Activated gamma-delta T cell (primary cell): ENCODE measurements at places on chromosomes 12 and 14.

GRCh38 chr14:65438266-65438933 is 25.9 kb downstream of the FUT8 start:
- no peak for DNase-seq

GRCh38 chr14:51053157-51053556 is 41.7 kb downstream of the TRIM9 start:
- no peak for DNase-seq

GRCh38 chr12:65876161-65876560 is 51.9 kb downstream of the HMGA2 start:
- no peak for DNase-seq

DNA sequence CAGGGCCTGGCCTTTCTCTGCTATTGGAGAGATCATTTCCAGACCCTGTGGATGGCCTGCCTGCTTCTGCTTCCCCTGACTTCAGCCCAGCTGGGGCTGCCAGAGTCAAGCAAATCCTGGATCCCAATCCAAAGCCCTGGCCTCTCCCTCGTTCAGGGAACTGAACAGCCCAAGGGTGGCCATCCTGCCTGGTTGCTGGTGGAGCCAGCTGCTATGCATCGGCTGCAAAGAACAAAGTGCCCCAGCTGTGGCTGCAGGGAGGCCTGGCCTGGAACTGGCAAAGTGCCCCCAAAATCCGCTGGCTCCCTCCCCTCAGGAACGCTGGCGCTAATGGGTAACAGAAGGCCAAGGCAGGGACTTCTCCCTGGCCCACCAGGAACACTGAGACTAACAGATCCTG is 56.4 kb downstream of the LRRC74A start:
- no peak for DNase-seq

DNA sequence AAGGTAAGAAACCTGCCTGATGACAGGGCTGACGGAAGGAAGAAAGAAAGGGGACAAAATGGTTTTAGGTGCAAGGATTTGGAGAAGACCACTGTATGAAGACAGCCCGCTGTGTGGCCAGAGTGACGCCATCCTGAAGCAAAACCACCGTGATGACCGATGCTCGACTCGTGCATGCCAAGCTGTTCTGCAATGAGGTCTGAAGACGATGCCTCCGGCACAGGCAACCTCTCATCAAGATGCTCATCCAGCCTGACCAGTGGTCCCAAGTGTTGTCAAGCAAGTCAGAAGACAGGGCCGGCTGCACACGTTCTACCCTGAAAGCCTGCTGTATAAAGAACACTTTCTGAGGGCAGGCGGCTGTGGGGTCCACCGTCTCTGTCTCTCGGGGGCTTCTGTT is 34.8 kb downstream of the STX2 start:
- no peak for DNase-seq

GRCh38 chr12:43069768-43070221 is 480.2 kb upstream of the PRICKLE1 start:
- DNase-seq, result no peak

DNA sequence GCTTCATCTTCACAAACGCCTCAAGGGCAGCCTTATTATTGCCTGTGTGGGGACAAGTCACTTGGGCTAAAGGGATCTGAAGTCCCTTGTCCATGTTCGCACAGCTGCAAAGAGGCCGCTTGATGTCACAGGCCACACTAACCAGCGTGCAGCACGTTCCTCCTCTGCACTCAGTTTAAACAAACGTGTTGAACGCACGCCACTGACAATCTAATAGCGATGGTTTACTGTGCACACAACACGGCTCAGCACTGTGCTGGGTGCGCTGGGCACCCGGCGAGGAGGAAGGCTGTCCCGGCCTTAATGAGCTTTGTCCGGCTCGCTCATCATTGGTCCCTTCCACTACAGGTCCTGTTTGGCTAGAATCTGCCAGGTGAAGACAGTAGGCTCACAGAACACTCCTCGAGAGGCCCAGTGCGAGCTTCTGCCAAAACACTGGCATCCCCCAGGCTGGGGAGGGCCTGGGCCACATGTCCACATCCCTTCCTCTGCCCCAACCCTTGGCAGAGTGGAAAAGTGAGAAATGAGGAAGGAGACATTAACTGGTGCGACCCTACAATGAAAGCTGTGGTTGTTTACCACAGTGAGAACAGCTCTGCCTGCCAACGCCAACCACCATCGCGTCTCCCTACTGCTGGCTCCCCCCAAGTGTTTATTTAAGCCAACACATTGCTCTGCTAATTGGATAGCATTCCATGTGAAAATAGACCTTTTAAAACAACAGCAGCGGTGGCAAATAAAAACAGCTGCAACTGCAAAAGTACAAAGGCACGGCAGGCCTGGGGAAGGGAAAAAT is 113.2 kb downstream of the RBM19 start:
- no peak for DNase-seq

- no peak for DNase-seq
Measured at GRCh38 chr12:79086541-79087296, 222.1 kb downstream of the SYT1 start.

DNA sequence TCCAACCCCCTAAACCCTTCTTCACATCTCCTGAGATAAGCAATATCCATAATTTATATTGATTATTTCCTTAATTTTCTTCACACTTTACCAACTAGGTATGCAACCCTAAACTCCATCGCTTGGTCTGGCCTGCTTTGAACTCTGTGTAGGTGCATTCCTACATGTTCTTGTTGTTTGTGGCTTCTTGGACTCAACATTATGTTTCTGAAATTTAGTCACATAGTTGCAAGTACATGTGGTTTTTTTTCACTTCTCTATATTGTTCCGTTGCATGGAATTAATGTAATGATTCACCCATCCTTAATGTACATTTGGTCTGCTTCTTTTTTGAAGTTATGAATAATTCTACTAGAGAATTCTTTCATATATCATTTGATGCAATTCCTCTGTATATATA is 1.6 kb upstream of the TAS2R30 start:
- DNase-seq, result no peak

- no peak for DNase-seq
Measured at GRCh38 chr12:119940897-119941296, 48.1 kb upstream of the BICDL1 start.

GRCh38 chr12:65825507-65826352 is 1.4 kb downstream of the HMGA2 start:
- no peak for DNase-seq

DNA sequence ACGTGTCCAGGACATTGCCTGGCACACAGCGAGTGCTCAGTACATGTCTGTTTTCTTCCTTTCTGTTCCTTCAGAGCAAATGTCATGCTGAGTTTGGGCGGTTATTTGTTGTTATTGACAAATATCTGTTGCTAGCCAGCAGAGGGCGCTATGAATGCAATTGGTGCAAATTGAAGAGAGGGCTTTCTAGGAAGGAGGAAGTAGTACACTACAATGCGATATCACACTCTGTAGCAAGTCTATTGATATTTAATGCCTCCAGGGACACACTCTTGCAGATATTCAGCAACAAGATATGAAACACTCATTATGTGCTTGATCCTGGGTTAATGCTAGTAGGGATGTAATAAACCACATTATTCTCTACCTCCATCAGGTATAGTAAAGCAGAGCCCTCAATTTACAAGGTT is 267.3 kb upstream of the SRRM4 start:
- DNase-seq, result no peak

DNA sequence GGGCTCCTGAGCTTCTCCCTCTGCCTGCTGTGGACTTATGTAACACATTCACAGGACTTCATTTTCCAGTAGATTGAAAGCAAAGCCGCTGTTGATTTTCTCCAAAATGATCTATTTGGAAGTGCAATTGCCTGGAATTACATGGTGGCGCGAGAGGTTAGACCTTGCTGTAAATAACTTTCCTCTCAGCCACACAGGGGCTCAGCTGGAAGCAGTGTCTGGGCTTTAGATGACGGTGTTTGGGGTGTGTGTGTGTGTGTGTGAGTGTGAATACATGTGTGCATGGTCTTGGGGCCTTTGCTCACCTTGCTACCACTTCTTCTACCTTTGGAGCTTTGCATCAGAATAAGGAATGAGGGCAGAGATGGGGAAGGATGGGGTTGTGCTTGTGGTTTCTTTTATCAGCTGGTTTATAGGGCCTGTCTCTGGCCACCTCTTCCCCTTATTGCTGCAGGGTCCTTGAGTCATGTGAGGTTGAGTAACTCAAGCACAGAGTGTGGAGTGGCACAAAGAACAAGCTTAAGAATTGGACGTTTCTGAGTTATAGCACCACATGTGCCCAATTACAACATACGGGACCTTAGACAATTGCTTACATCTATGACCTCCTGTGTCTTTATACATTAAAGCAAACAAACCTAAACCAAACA is 280.6 kb downstream of the NRXN3 start:
- DNase-seq, result no peak

DNA sequence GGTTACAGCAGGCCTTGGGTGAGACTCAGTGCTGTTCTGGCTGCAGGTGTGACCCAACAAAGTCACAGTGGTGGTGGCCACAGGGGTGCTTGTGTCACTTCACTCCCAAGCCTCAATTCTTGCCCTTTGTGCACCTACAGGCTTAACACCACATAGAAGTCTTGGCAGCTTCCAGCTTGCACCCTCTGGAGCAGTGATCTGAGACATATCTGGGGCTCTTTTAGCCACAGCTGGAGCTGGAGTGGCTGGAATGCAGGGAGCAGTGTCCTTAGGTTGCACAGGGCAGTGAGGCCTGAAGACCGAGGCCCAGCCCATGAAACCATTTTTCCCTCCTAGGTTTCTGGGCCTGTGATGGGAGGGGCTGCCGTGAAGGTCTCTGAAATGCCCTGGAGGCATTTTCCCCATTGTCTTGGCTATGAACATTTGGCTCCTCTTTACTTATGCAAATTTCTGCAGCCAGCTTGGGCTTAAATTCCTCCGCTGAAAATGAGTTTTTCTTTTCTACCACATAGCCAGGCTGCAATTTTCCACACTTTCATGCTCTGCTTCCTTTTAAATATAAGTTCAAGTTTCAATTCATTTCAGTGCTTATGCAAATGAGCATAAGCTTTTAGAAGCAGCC is 37.7 kb downstream of the ADAM21 start:
- no peak for DNase-seq

- no peak for DNase-seq
Measured at GRCh38 chr14:31876741-31877140, 200.4 kb upstream of the ARHGAP5 start.

GRCh38 chr12:11555743-11556625 is 93.5 kb upstream of the ETV6 start:
- DNase-seq, result no peak

GRCh38 chr12:4174417-4174816 is 99.1 kb upstream of the CCND2 start:
- DNase-seq, result no peak

- no peak for DNase-seq
Measured at GRCh38 chr14:100587086-100587762, at the start of gene BEGAIN. Gene BEGAIN, minus strand, starts transcription at chr14:100587417. Its CDS starts 127 bp downstream, at chr14:100587290.

DNA sequence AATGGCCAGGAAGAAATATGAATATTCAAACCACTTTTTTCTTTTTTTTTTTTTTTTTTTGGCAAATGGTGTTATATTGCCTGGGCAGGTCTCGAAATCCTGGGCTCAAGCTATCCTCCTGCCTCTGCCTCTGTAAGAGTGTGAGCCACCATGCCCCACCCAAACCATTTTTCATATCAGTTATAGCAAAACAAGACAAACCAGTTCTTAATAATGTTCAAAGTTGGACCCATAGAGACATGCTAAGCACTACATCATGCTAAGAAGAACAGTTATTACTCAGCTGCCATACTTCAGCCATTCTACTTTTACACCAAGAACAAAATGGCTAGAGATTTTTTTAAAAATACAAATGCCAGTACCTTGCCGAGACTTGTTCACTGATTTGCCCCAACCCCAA is 25.5 kb downstream of the EIF2S1 start:
- DNase-seq, result no peak

DNA sequence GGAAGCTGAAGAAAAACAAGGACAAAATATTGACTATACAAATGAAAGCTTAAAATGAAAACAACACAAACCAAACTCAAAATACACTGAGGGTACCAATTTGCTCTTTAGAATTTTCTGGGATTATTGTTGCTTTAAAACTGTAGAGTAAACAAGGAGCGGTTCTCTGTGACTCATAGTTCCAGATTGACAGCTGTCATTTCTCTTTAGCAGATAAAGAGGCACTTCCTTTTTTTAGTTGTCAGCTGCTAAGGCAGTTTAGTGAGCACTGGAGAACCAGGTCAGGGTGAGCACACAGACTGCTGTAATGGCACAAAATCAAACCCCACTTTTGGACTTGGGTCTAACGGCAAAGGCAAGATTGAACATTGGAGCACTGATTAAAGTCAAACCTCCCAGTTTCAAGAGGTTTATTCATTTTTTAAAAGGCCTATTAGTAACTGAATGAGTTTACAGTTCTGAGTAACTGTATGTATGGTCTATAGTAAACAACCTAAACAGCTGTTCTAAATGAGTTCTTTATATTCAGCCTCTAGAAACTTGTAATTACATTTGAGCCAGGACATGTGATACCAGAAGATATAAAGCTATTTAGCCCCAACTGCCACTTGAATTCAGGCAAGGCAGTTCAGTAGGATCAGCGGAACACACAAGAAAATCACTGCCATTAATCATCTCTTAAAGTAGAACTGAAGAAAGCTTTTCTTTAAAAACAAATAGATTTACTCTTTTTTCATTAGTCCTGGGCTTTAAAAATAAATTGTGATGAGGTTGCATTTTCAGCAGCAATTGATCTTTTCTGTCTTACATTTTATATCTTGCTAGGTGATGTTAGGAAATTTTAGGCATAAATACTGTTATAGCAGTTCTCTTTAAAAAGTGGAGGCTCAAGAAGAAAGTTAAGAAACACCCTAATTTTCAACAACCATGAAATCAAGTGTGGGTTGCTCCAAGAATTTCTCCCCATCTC is 71.7 kb upstream of the PRICKLE1 start:
- no peak for DNase-seq

GRCh38 chr12:131315601-131316000 is 361.9 kb downstream of the ADGRD1 start:
- DNase-seq, result no peak

DNA sequence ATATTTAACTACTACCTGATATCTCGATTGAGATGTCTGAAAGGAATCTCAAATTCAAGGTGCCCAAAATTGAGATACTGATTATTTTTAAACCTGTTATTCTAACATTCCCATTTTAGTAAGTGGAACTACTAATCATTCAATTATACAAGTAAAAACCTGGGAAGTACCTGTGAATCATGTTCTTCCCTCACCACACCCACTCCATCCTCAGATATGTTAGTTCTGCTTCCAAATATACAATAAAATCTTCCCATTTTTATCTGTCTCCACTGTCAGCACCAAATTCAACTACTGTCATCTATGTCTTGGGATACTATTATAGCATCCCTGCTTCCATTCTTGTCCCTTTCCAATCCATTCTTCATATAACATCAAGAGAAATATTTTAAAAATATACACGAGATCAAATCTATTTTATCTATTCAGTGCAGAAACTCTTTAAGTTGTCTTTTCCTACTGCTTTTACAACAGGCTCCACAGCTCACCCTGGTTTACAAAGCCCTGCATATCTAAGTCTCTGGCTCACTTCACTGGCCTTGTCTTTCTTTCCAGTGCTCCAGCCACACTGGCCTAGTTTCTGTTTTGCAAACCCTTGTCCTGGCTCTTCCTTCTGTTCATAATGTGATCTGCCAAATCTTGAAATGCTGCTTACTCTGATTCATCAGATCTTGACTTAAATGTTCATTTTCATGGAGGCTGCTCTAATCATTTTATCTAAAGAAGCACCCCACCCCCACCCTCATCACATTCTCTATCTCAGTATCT is 122.3 kb downstream of the PTPRR start:
- no peak for DNase-seq
